Activated T-helper 1 cell treated with anti-CD3 and anti-CD28 coated beads, Interleukin-2, amount 50 U/mL, for 16 hours (primary cell): ENCODE measurements at places on chromosomes 1 and 21.

GRCh38 chr1:6638226-6638625 lies 13.6 kb downstream of the THAP3 start:
- DNase-seq: no peak

GRCh38 chr1:117702654-117703053 lies 96.8 kb downstream of the TENT5C start:
- DNase-seq: no peak

- DNase-seq: no peak
Measured at GRCh38 chr1:22731924-22732720, 21.5 kb downstream of the EPHB2 start.

DNA sequence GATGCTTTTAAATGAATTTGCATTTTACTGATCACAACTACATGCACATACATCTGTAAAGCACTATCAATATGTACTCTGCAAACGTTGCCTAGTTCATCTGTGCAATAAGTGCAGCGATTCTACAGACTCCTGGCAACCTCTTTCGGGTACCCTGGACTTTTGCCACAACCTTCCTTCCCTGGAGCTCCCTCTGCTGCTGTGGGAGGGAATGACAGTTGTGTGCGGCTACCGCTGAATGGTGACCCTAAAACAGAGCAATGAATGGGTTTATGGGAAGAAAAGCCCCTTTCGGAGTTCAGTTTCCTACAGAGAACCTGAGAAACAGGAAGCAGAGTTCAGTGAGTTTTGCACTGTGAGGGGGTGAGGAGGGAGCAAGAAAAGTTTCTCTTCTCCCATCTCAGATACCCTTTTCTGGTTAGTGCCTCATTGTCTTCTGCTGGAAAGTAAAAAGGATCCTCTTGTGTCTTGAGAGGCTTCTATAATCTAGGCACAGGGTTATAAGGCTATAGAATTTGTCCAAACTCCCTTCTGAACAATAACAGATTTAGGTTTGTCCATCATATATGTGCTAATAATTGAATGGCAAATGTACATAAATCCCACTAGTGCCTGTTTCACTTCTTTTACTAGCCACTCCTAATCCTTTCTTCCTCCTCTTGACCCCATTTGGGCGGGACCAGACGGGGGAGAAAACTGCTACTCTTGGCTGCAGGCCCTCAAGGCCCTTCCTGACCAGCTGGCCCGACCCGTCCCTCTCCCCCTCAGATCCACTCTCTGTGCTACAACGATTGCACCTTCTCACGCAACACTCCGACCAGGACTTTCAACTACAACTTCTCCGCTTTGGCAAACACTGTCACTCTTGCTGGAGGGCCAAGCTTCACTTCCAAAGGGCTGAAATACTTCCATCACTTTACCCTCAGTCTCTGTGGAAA lies 19.8 kb upstream of the SARS1 start:
- DNase-seq: no peak

- DNase-seq: no peak
Measured at GRCh38 chr1:16921391-16922185, at the start of gene CROCC. CROCC (plus strand) TSS chr1:16921931; CDS start chr1:16922019, 88 bp downstream.

DNA sequence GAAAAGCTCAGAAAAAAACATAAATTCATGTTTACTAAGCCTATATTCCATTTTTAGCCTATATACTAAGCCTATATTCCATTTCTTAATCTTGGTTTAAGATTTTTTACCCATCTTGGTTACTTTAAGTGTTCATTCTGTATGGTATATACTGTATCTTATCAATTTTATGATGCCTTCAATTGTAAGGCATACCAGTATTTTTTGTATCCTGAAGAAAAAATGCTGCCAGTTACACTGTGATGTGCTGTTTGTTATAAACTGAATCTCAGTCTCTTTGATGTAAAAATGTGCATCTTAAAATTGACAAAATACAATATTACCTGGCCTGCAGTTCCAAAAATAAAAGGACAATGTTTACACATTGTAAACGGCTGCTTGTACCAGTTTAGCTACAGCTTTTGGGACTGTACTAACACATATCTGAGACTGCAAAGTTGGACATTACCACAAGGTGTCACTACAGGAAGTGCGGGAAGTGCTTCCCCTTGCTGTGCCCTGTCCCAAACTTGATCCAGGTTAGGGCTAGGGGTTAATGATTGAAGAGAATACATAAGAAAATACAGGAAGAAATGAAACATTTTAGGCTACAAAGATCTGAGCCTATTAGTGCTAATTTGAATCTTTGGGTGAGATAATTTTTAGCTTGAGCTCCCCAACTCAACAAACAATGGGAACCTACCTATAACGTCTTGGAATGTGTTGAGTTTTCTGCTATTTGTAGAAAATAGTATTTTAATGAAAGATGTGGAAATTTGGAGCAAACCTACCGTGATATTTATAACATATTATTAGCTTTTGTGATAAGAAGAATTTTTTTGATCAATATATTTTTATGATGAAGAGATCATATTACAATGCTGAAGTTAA lies 108.9 kb downstream of the LBR start:
- no peak for DNase-seq

- DNase-seq: no peak
Measured at GRCh38 chr1:218501161-218501560, 156.0 kb downstream of the TGFB2 start.

DNA sequence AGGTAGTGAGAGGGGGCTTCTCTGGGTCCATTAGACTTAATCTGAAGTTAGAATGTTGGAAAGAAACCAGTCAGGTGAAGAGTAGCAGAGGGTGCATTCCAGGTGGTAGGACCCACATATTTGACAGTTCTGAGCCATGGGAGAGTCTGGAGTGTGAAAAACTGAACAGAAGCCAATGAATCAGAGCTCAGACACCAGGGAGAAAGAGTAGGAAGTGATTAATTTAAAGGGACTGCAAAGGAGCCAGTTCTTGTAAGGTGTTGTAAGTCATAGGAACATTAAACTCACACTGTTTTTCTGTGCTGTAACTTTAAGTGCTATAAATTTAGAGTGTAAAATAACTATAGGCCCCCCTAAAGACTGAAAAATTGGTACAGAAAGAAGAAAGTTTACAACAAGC lies 5.9 kb upstream of the DHX9 start:
- DNase-seq: no peak

DNA sequence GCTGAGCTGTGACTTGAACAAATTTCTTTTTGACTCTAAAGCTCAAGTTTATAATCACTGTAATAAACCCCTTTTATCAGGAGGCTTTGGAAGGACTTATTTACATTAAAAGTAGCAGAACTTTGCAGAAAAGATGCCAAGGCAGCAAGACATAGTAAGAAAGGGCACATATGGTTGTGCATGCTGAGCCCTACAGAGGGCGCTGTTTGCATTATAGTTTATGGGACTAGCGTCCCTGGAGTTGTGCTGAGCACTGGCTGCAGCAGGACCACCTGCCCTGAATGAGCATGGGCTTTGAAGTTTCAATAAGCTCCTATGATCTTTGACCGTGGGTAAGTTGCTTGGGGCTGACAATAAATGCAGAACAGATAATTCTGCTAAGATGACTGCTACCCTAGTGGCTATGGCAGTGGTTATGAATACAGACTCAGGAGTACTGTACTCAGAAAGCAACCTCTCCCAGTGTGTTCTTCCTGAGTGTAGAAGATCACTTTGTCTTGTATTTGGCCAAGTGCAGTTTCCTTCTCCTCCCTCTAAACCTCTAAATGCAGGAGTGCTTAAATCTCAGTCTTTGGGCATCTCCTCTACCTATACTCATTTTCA lies 45.4 kb upstream of the USP1 start:
- no peak for DNase-seq

- DNase-seq: no peak
Measured at GRCh38 chr1:21325731-21326387, 35.6 kb upstream of the ECE1 start.

GRCh38 chr1:154313066-154313356 lies 7.9 kb upstream of the AQP10 start:
- DNase-seq: no peak

DNA sequence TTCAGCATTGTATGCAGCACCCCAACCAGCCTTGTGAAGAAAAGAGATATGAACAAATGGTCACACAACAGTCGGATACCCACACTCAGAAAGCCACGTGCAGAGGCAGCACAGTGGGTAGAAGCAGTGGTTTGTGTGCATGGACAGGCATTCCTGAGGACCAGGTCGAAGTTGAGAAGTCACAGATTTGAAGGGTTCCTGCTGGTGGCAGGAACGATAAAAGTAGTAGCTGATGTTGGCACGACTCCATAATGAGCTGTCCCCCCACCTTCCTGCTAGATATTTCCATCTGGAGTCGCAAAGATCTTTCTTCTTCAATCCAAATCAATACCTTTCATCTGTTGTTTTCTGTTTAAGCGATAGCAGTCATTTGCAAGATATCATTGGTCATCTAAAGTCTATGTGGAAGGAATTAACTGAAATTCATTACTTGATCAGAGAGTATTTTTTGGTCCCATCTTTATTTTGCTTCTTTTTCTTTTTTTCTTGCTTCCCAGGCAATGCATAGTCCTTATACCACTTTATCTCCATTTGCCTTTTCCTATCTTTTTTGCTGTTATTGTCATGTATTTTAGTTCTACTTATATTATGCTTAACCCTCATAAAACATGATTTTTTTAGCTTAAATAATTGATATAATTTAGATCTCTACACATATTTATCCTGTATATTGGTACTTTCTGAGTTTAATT lies 176.4 kb downstream of the DHRS3 start:
- no peak for DNase-seq

DNA sequence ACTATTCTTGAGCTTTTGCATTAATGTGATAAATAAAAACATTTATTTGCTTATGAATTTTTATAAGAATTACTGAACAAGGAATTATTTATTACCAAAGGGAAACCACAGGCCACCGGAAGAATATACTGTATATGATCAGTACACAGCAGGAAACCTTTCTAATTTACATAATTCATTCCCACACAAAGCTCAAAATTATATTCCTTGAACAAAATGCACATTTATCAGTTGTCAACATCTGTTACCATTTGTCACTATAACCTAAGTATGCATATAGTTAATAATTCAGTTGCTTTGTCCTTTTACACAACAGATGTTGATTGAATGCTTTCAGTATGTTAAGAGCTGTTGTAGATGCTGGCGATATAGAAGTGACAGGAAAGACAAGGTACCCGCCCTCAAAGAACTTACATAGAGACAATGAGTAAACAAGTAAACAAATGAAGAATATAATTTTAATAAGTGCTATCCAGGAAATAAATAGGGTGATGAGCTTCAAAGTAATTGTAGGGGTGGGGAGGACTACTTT lies 27.2 kb downstream of the VPS45 start:
- DNase-seq: no peak

GRCh38 chr1:168843401-168843800 lies 114.4 kb upstream of the DPT start:
- no peak for DNase-seq

- DNase-seq: no peak
Measured at GRCh38 chr1:151371370-151372057, 991 bp downstream of the SELENBP1 start.
